ENCODE measurements at places on chromosomes 2 and 18. TPM values are rescaled to one million over a fixed set of nuclear protein-coding genes. Genes with fewer than 3 reads are reported as not detected.

Gene PTPRN
- total RNA-seq: 18.8 TPM

DNA sequence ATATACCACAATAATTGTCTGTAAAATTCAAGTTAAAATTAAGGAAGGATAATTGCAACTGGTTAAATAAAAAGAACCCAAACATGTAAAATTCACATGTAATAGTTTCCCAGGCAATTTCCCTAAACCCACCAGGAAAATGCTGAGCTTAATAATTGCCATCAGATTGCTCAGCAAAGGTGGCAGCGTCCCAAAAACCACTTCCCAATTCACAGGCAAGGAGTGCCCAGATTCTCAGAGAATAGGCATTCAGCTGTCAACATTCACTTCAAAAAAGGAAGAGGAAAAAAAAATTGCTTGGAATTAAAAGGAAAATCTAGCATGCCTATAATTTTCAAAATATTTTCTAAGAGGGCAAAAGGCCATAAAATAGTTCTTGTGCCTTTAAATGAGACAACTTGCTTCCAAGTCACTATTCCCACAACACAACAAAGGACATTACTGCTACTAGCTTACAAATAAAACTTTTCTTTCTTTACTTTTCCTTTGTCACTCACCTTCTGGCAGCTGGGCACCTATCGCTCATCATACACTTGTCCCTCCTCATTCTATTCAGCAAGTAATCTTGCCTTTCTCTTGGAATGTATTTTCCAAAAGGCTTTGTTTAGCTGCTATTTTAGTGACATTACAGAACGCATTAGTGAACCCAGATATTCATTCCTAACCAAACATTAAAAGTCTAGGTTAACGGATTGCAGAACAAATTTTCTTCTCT, 15.2 kb downstream of the SRBD1 start:
- no peak overlapping the region for H3K4me3 ChIP-seq
- no peaks in the 10 kb centered on the region for H3K4me1 ChIP-seq
- no peak for DNase-seq

DNA sequence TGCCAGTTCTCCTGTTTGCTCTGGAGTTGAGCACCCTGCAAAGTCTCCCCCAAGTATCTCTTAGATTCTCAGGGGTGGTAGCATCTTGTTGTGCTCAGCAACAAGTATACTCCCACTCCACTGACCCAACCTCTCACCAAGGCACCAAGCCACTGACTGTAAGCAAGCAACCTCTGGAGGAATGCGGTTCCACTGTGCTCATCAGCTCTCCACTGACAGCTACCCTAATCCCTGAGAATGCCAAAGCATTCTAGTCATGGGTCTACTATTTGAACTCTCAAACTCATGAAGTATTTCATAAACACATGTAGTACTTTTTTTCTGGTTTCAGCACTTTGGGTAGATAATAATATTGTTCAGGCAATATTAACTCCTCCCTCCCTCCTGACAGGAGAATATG, 170.0 kb downstream of the EPHA4 start:
- no peaks in the 10 kb centered on the region for H3K27me3 ChIP-seq
- H3K4me1 ChIP-seq: no peaks in the 10 kb centered on the region
- H3K27ac ChIP-seq: no peak overlapping the region
- H3K4me3 ChIP-seq: no peak overlapping the region
- DNase-seq: no peak

GRCh38 chr18:10003866-10004265, 90.0 kb downstream of the VAPA start:
- no peak for DNase-seq
- H3K4me3 ChIP-seq: no peak overlapping the region
- no peaks in the 10 kb centered on the region for H3K27me3 ChIP-seq
- no peaks in the 10 kb centered on the region for H3K4me1 ChIP-seq

DNA sequence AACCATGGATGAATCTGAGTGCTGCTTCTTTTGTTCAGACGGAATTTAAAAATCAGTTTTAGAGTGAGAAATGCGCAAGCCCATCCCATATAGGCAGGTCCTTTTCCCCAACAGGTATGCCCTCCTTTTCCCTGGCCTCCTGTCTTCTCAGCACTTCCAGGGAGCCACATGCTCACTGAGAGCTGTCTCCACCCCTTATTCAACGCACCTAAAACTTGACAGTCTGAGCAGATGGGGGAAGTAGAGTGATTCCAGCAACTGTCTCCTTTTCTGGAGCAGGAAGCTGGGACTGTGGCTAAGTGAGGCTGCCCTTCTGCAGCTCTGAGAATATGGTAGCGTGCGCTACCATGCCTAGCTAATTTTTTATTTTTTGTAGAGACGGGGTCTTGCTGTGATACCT, 53.1 kb upstream of the NOSTRIN start:
- H3K4me3 ChIP-seq: no peak overlapping the region
- no peaks in the 10 kb centered on the region for H3K27me3 ChIP-seq
- DNase-seq: peak; percentile 33
- H3K4me1 ChIP-seq: peaks cover 13% of the 10 kb centered on the region
- H3K36me3 ChIP-seq: no peaks in the 10 kb centered on the region

Gene MFSD6
- total RNA-seq: 9.6 TPM

DNA sequence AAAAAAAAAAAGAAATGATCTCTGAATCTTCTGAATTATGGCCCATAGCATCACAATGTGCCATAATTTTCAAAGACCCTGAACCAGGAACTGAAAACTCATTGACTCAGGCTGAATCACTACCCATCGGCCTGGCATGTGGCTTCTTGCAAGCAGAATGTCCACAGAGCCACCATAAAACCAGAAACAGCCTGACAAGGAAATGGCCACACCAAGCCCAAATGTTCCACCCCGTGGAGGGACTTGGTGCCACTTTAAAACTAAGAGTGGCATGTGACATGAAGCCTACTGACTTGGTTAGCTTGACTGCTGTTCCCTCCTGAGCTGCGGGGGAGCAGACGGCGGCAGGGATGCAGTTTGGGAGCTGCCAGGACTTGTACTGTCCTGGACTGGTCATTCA, 71.2 kb upstream of the RBM44 start:
- H3K4me1 ChIP-seq: peaks cover 53% of the 10 kb centered on the region
- no peak for DNase-seq
- H3K27me3 ChIP-seq: no peaks in the 10 kb centered on the region
- H3K4me3 ChIP-seq: no peak overlapping the region
- H3K36me3 ChIP-seq: peaks cover 6% of the 10 kb centered on the region

GRCh38 chr18:8288472-8289195, 320.6 kb upstream of the RAB12 start:
- no peak overlapping the region for H3K4me3 ChIP-seq
- H3K27me3 ChIP-seq: no peaks in the 10 kb centered on the region
- no peaks in the 10 kb centered on the region for H3K4me1 ChIP-seq
- no peak overlapping the region for H3K27ac ChIP-seq
- no peaks in the 10 kb centered on the region for H3K36me3 ChIP-seq

DNA sequence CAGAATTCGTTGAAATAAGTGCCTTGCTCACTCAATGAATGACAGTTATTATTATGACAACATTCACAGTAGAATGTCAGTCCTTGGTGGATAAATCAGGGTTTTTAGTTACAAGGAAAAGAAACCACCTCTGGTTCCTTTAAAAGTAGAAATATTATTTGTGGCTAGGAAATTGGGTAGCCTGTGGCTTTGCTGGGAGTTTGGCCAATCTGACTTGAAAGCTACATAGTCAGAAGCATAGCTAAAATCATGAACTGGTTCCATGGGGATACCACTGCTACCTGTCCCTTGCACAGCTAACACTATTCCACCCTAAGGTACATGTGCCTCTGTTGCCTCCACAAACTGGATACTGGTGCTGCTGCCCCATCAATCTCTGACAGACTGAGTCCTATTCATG, 12.8 kb upstream of the SMCHD1 start:
- H3K27ac ChIP-seq: no peak overlapping the region
- H3K4me3 ChIP-seq: no peak overlapping the region

DNA sequence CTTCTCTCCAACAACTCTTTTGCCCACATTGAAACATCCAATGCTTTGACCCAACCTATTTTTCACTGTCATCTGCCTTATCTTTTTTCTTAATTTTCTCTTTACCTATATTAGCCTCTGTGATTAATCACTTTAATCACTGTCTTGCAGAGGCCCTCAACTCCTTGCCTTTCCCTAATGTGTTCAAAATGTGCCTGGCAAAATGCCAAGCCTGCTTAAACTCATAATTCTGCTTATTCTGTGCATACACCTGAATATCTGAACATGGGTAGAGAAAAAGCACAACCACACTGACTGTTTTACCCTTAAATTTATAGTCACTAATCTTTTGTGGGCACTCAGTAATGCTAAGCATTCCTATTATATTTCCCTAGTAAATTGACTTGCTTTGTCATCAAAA, 63.0 kb upstream of the GALNT13 start:
- H3K27ac ChIP-seq: no peak overlapping the region
- H3K36me3 ChIP-seq: no peaks in the 10 kb centered on the region
- no peak for DNase-seq
- H3K4me1 ChIP-seq: peaks cover 10% of the 10 kb centered on the region
- no peaks in the 10 kb centered on the region for H3K27me3 ChIP-seq

- H3K4me3 ChIP-seq: no peak overlapping the region
- peaks cover 20% of the 10 kb centered on the region for H3K36me3 ChIP-seq
- no peak for DNase-seq
- no peaks in the 10 kb centered on the region for H3K27me3 ChIP-seq
- H3K4me1 ChIP-seq: no peaks in the 10 kb centered on the region
Observed at GRCh38 chr2:158665536-158666302, 129.4 kb upstream of the DAPL1 start.

- no peak for DNase-seq
- H3K36me3 ChIP-seq: no peaks in the 10 kb centered on the region
- H3K4me3 ChIP-seq: no peak overlapping the region
- H3K27me3 ChIP-seq: no peaks in the 10 kb centered on the region
Observed at GRCh38 chr18:74228312-74228711, 63.5 kb downstream of the CYB5A start.

DNA sequence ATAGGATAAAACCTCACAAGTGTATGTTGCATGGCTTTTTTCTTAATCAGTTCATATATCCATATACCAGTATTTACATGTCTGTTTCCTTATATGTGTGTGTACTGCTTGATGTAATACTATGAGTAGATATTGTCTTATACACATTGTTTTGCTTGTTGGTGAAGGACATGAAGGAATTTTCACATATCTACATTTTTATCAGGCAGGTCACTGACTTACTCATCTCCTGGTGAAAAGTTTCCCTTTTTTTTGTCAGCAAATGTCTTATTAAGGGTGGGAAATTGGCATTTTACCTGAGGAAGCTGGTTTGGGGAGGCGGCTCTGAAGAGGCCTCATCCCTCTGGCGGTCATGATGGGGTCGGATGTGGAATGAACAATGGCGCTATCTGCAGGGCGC, 61.4 kb upstream of the LYPD1 start:
- H3K4me1 ChIP-seq: no peaks in the 10 kb centered on the region
- no peaks in the 10 kb centered on the region for H3K36me3 ChIP-seq
- H3K4me3 ChIP-seq: no peak overlapping the region
- H3K27me3 ChIP-seq: no peaks in the 10 kb centered on the region

GRCh38 chr2:241532733-241533601, 24.6 kb upstream of the STK25 start:
- H3K4me1 ChIP-seq: no peaks in the 10 kb centered on the region
- no peak for DNase-seq
- no peaks in the 10 kb centered on the region for H3K36me3 ChIP-seq

DNA sequence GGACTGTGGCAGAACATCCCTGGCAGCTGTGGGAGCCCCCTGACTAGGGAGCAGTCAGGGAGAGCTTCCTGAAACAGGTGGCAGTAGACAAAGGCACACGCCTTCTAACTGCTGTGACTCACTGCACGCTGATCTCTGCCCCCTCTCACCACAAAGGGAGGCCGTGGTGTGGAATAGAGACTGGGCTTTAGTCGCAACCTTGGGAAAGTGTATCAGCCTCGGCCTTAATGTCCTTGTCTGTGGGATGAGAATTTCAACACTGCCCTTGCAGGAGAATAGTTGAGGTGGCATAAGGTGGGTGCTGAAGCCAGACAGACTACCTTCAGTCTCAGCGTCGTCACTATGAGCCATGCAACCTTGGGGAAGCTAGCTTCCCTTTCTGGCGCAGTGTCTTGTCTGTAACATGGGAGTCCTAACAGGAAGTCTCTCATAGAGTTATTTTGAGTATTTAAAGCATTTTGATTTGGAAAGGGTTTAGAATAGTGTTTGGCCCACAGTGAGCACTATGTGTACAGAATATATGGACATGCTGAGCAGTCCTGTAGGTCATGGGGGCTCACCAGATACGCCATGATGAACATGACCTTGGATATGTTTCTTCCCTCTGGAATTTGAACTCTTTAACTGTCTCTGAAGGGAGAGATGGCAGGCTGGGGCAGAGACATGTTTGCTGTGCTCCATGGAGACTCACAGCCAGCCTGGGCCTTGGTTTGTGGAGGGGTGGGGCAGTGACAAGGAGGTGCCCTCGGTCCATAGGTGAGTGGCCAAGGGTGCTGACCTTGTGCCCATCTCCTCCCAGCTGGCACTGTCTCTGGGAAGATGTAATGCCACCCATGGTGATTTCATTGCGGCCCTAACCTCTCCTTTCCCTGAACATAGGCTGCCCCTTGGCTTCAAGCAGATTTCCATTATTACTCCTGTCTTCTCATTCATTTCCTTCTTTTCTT, 29.5 kb upstream of the SMAD7 start:
- H3K4me3 ChIP-seq: no peak overlapping the region
- DNase-seq: no peak
- H3K36me3 ChIP-seq: no peaks in the 10 kb centered on the region
- peaks cover 21% of the 10 kb centered on the region for H3K4me1 ChIP-seq

Gene LBX2
- 0.24 TPM for total RNA-seq

Gene LRRC30
- not detected for total RNA-seq

Gene AGFG1
- total RNA-seq: 113 TPM

DNA sequence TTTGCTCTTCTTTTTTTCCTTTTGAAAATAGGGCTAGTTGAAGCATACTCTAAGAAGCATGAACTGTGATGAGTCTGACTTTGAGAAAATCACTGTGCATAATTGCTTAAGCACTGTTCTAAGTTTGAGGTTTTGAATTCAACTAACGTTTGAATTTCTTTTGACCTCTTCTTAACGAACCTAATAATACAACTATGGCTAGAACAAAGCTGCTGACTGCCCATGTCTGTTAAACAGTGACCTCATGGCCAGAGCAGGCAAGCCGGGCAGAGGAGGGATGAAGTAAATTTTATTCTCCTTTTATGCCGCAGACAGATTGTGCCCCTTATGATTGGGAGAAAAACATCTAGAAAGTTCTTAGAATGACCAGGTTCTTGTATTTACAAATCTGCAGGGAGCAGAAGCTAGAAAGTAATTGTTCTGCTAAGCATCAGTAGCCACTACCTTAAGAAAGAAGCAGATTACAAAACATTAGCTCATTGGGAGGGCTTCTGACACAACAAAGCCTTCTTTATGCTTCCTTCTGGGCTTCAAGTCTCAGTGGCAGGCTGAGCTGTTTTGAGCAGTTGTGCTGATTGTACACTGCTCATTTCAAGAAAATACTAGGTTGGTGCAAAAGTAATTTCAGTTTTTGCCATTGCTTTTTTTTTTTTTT, 97.8 kb upstream of the RASGRP3 start:
- peaks cover 7% of the 10 kb centered on the region for H3K4me1 ChIP-seq
- no peak overlapping the region for H3K4me3 ChIP-seq
- H3K27ac ChIP-seq: no peak overlapping the region
- DNase-seq: peak; percentile 24
- no peaks in the 10 kb centered on the region for H3K27me3 ChIP-seq

Gene FAM161A
- total RNA-seq: 16.2 TPM

GRCh38 chr18:21433436-21433835, 167.1 kb downstream of the ESCO1 start:
- no peak for DNase-seq
- H3K27ac ChIP-seq: no peak overlapping the region
- no peaks in the 10 kb centered on the region for H3K4me1 ChIP-seq
- no peak overlapping the region for H3K4me3 ChIP-seq
- no peaks in the 10 kb centered on the region for H3K27me3 ChIP-seq

Gene SERPINB7
- total RNA-seq: not detected

All from GM23338 (cell line).